ENCODE measurements at places on chromosomes 7 and 10.

DNA sequence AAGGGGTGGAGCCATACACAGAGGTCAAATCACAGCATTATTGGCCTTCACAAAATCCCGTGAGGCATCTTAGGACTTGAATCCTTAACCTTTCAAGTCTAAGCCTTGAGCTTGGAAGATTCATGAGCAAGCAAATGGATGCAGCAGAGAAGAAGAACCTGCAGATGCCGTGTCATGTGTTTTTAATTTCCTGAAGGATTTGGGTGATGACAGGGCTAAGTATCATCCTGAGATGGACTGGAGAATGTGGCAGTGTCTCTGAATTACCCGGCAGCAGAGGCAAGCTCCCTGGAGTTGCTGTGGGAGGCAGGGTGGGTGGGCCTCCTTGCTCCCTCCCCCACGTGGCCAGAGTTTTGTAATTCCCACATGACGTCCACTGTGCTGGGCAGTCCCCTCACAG lies 50.8 kb downstream of the GCC1 start:
- H3K27ac ChIP-seq: no peak overlapping the region
- DNase-seq: no peak
- no peak overlapping the region for H3K4me3 ChIP-seq
- H3K4me1 ChIP-seq: peaks cover 8% of the 10 kb centered on the region
- H3K36me3 ChIP-seq: no peaks in the 10 kb centered on the region

GRCh38 chr7:73364006-73364728 lies 36.2 kb downstream of the FKBP6 start:
- H3K27ac ChIP-seq: no peak overlapping the region
- no peak for DNase-seq
- no peak overlapping the region for H3K4me3 ChIP-seq
- H3K36me3 ChIP-seq: no peaks in the 10 kb centered on the region

- DNase-seq: no peak
- H3K27me3 ChIP-seq: no peaks in the 10 kb centered on the region
- H3K4me3 ChIP-seq: no peak overlapping the region
- H3K27ac ChIP-seq: no peak overlapping the region
These were observed 41.7 kb downstream of the ARL4A start for GRCh38 chr7:12729112-12729511.

DNA sequence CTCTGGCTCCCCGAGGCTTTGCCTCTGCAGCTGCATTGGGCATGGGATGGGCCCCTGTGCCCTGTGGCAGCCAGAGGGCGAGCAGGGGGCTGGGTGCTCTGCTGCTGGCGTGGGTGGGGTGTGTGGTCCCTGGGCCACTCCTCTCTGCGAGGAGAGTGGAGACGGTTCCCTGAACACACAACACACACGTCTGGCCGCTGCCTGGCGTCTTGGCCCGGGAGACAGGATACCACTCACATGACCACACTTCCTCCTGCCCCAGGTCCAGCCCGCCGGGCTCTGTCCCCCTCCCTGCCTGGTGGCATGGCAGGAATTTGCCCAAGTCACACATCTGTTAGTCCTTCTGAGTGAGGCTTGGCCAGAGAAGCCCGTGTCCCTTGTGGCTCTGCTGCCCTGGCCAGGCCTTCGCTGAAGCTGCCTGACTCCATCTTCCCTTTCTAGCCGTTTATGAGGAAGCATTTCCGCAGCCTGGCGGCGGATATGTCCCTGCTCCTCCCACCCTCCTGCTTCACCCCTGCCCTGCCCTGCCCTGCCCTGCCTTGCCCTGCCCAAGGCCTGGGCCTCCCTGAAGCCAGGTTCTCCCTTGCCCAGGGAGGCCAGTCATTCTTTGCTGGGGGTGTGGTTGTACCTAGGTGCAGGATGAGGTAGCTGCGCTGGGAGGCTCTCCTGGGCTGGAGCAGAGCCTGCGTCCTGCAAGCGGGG lies 3.0 kb downstream of the BRI3 start:
- DNase-seq: peak; percentile 94
- H3K4me1 ChIP-seq: peaks cover 83% of the 10 kb centered on the region
- no peaks in the 10 kb centered on the region for H3K36me3 ChIP-seq
- peak overlapping the region; percentile 87 for H3K4me3 ChIP-seq

DNA sequence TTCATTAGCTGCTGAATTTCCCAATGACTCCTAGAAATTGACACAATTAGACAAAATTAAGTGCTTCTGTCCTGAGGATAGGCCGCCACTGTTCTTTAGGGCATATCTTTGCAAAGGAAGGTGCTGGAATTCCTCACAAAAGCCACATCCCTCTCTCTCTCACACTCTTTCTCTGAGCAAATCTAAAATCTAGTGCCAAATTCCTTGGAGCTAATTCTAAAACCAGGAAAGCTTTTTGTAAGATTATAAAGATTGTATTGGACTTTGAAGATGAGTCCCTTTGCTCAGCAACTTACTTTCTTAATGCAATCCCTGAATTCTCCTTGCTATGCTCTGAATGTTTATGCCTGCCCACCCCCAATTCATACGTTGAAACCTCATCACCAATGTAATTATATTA lies 288.9 kb downstream of the KCNMA1 start:
- no peaks in the 10 kb centered on the region for H3K4me1 ChIP-seq
- no peak overlapping the region for H3K4me3 ChIP-seq
- DNase-seq: no peak
- H3K36me3 ChIP-seq: no peaks in the 10 kb centered on the region
- no peak overlapping the region for H3K27ac ChIP-seq
- no peaks in the 10 kb centered on the region for H3K27me3 ChIP-seq

DNA sequence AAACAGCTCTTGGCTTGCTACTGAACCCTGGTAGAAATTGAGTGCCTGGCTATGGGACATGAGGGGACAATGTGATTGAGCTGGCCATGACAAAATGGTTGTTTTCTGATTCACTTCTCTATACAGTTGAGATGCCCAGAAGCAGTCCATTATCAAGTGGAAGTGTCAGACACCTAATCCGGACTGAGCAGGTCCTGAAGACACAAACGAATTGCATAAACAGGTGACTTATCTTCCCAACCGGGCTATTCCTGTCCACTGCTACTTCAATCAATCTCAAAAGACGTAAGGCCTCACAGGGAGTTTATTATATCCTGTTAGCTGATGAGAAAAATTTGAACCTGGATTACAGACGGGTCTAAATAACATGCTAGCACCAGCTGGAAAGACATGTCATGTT lies 105.5 kb upstream of the WAC start:
- no peaks in the 10 kb centered on the region for H3K27me3 ChIP-seq
- H3K27ac ChIP-seq: no peak overlapping the region

- H3K4me3 ChIP-seq: no peak overlapping the region
- H3K27ac ChIP-seq: no peak overlapping the region
- no peak for DNase-seq
- peaks cover 48% of the 10 kb centered on the region for H3K4me1 ChIP-seq
These were observed 76.5 kb downstream of the FAM53B start for GRCh38 chr10:124667425-124668345.
